Ecto neural progenitor cell (in vitro differentiated cells): ENCODE measurements at places on chromosomes 13 and 19.
A peak's percentile ranks its signal among the peaks of the same experiment; 100 is the strongest.

- no peak for DNase-seq
These were observed at the start of gene NKG7 for GRCh38 chr19:51372649-51373504. Gene NKG7, minus strand, starts transcription at chr19:51372654. Its CDS starts 119 bp downstream, at chr19:51372535.

- no peak for DNase-seq
These were observed 71.9 kb upstream of the ZNF507 start for GRCh38 chr19:32273483-32273882.

GRCh38 chr13:103315711-103316110, 249.5 kb upstream of the SLC10A2 start:
- no peak for DNase-seq

- no peak for DNase-seq
These were observed 24.9 kb downstream of the TEX26 start for GRCh38 chr13:30957258-30957943.

GRCh38 chr13:52085421-52085820, 43.5 kb downstream of the NEK5 start:
- DNase-seq = no peak

- no peak for DNase-seq
These were observed 47.6 kb upstream of the SLC15A1 start for GRCh38 chr13:98800078-98800477.

DNA sequence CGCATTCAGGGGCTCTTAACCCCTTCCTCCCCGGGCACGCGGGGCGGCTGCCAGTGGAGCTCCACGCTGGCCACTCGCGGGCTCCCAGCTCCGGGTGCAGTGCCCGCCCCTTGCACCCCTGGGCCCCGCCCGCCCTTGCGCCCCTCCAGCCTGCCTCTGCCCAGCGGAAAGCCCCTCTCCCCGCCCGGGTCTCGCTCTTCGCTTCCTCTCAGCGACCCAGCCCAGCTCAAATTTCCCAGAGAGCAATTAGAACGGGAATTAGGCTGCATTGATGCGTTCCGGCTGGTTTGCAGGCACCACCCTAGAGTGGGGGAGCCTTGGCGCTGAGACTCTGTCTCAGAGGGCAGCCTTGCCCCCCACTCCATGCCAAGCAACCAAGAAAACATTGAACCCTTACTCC, 1.8 kb upstream of the GSX1 start:
- DNase-seq = no peak

GRCh38 chr13:113378825-113379224, 14.9 kb upstream of the GRTP1 start:
- peak; percentile 22 for DNase-seq

GRCh38 chr13:101530293-101530692, 77.8 kb downstream of the ITGBL1 start:
- no peak for DNase-seq

DNA sequence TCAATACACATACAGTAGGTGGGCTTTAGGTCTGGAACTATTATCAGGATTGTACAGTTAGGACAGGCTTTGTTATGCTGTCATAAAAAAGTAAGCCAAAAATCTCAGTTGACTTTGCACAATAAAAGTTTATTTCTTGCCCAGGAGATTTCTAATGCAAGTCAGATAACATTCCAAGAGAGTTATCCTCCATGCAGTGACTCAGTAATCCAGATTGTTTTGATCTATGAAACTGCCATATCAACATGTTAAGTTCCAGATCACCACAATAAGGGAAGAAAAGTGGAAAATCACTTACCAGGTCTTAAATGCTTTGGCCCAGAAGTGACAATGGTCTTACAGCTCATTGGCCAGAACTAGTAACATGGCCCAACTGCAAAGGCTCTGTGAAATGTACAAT, 636.2 kb upstream of the KLF12 start:
- no peak for DNase-seq

- peak; percentile 77 for DNase-seq
These were observed 2.8 kb downstream of the S1PR5 start for GRCh38 chr19:10514211-10515145.

- no peak for DNase-seq
These were observed 50.8 kb downstream of the LATS2 start for GRCh38 chr13:21010621-21011020.

GRCh38 chr19:41870401-41870873, 6.6 kb upstream of the CD79A start:
- no peak for DNase-seq

- no peak for DNase-seq
These were observed 190.1 kb downstream of the FOXO1 start for GRCh38 chr13:40476175-40476958.

- DNase-seq = no peak
These were observed 179.3 kb downstream of the ZIC5 start for GRCh38 chr13:99792079-99792921.

DNA sequence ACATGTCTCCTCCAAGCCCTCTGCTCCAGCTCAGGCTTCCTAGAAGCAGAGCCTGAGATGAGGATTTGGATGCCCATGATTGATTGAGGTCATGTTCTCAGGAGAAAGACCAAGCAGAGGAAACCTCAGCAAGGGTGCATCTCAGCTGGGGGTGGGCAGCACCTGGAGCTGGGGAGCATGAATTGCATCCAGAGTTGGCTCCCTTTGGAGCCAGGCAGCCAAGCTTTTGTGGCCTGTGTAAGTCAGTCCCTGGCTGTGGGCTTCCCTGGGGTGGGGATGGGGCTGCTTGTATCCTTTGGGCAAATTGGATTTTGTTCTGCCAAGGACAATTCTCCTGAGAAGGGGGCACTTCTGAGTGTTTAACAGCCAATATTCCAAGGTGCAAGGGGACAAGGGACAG, 91.5 kb upstream of the WASF3 start:
- DNase-seq = no peak

DNA sequence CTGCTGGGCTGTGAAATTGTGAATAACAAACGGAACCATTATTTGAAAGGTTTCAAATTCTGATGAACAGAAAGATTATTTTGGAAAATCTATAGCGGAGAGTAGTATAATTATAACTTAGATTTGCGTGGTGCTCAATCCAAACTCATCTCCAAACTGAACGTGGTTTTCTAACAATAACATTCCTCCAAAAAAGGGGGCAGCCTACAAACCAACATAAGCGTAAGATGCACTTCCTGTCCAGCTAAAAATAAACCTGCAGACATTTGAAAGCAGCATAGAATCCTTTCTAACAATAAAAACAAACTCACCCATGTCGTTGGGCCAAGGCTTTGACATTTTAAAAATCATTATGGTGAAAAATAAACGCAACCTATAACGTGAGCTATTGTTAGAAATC, 178.4 kb downstream of the COL4A1 start:
- no peak for DNase-seq

- no peak for DNase-seq
These were observed 1.4 kb downstream of the PEG3 start for GRCh38 chr19:56838909-56839651.

- peak; percentile 31 for DNase-seq
These were observed 284.4 kb downstream of the ZNF536 start for GRCh38 chr19:30656520-30657100.

GRCh38 chr19:28534766-28535351, 678.1 kb downstream of the UQCRFS1 start:
- no peak for DNase-seq

GRCh38 chr19:42360787-42361544, 29.1 kb downstream of the CNFN start:
- DNase-seq = peak; percentile 71

GRCh38 chr13:36875431-36875830, 44.6 kb downstream of the SMAD9 start:
- DNase-seq = no peak

DNA sequence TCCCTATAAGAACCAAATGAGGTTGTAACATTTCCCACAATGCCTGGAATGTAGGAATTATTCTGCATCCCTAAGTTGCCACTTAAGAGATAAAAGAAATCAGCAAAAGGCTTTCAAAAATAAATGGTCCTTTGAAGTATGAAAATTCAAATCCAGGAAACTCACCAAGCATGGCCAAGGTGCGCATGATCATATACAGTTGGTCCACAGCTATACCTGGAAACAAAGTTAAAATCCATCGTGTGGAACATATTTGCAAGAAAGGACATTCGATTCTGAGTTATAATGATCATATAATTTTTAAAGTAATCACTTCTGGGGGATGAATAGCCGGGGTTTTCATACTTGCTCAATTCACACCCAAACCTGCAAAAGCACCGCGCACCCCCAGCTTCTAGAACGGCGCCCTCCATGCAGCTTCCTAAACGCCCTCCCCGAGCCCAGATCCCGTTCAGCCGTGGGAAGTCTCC, 525 bp downstream of the CARS2 start:
- DNase-seq = no peak

DNA sequence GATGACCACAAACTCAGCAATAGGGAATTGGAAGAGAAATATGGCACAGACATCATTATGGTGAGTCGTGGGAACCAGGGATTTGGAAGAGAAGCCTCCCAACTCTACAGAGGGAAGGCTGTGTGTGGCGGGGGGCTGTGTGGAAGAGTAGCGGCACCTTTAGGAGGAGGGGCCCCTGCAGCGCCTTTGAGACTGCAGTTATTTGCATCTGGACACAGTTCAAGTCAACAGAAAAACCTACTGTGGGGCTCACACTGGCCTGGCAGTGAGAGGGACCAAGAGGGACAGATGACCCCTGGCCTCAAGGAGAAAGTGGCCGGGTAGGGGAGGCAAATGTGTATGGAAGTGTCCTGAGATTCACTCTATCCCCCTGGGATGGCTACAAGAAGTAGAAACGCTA, 5.1 kb downstream of the ATP12A start:
- no peak for DNase-seq

DNA sequence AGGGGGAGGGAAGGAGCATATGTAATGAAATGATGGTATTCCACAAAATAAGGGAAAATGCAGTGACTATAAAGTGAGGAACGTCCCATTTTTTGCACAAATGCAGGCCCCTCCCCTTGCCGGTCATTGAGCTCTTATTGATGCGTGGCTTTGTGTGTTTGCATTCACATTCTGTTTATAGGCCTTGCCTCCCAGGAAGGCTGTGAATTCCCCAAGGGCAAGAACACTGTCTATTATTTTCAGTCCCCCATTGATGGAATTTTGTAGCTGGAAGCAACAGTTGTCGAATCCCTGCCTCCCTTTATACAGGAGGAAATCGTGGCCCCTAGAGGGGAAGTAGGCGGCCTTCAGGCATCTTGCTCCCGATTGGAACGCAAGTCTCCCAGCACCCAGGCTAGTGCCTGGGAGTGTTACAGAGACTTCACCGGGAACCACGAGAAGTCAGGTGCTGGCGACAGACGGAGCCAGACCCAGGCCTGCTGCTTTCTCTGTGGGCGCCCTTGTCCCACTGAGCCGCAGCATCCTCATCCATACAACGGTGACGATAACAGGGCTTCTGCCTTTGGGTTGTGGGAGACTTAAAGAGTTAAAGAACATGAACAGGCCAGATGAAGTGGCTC, 6.9 kb downstream of the SBSN start:
- DNase-seq = no peak

- DNase-seq = no peak
These were observed 9.8 kb downstream of the PLK5 start for GRCh38 chr19:1533510-1534150.

- peak; percentile 52 for DNase-seq
These were observed 94.3 kb downstream of the FAM216B start for GRCh38 chr13:42875475-42876269.

DNA sequence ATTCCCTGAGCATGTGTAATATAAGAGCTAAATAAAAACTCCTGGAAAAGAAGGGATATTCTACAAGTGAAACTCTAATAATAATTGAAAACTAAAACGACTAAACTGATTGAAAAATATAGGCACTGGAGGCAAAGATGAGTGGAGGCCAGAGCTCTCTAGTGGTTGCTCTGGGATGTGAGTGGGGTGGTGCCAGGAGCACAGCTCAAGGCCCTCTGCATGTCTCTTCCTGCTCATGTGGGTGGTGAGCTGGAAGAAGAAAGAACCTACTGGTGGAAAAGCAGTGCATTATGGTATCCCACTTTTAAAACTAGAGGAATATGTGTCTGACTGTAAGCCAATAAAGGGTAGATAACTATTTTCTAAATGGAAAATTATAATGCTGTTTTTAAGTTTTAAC, 15.8 kb upstream of the ARHGEF7 start:
- DNase-seq = no peak

- peak; percentile 52 for DNase-seq
These were observed 1.8 kb upstream of the SLC27A1 start for GRCh38 chr19:17468302-17469091.

- DNase-seq = no peak
These were observed 5.7 kb upstream of the THSD1 start for GRCh38 chr13:52411629-52412028.

GRCh38 chr13:96849091-96849490, 145.2 kb downstream of the OXGR1 start:
- no peak for DNase-seq

- no peak for DNase-seq
These were observed 50.6 kb upstream of the PCDH20 start for GRCh38 chr13:61466280-61466679.

GRCh38 chr13:31224963-31225559, 25.3 kb downstream of the B3GLCT start:
- DNase-seq = no peak

- DNase-seq = no peak
These were observed 300.5 kb downstream of the PCDH17 start for GRCh38 chr13:57932061-57932460.

DNA sequence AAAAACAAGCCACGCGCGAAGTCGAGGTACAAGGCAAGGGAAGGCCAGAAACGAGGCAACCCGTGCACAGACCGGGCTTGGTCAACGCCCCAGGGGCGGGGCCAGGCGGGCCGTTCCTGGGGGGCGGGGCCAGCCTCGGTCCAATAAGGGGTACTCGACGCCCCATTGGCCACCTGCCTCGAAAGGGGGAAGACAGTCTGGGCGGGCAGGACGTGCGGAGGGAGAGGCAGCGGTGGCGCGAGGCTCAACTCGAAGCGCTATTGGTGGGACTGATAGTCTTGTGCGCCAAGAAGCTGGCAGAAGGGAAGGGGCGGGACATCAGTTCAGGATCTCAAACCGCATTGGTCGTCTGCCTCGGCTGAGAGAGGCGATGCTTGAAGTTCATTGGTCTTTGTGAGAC, at the start of gene LYPD4:
Gene LYPD4, minus strand, starts transcription at position 83 of the 400 bp plus-strand sequence. CDS start 5,398 bp downstream, outside the sequence.
- no peak for DNase-seq

GRCh38 chr19:23420824-23421223, 25.6 kb upstream of the ZNF91 start:
- no peak for DNase-seq

DNA sequence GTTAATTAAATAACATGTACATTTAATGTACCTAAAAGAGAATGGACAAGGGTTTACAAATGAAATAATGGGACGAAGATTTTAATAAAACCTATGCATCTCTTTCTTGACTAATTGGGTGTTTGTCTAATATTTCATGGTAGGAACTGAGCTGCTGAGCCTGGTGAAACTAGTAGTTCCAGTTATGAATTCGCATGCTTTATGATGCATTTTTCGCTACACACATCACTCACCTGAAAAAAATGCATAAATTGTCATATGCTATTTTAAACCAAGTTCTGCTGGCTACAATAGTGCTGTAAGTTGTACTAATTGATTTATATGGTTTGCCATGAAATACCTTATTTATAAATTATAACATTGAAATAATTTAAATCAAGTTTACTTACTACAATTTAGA, 806.8 kb upstream of the SLITRK5 start:
- no peak for DNase-seq

DNA sequence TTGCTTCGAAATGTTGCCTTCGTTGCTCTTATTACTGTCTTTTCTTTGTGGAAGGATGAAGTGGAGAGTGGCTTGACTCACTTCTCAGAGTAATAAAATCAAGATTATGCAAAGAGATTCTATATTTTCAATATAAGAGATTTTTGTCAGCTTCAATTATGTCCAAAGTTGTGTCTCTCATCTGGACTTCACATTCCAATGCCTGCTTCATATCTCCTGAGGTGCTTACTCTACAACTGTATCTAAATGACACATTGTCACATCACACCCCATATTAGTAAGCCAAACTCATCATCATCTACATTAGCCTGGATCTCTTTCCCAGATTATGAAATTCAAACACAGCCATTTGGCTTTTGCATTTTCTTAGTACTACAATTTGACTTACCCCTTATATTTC, 409.4 kb downstream of the DACH1 start:
- DNase-seq = no peak
